Chondrocyte (in vitro differentiated cells): ENCODE measurements at places on chromosomes 2 and 18. TPM values are rescaled to one million over a fixed set of nuclear protein-coding genes. Genes with fewer than 3 reads are reported as not detected.

FSHR gene
- total RNA-seq = not detected in 3 replicates

RESP18 gene
- not detected in 3 replicates for total RNA-seq

ALPI gene
- total RNA-seq = not detected in 3 replicates

GPR155 gene
- total RNA-seq = 11.6 to 15.3 TPM (median 12.8 TPM) in 3 replicates

LIPT1 gene
- 3.4 to 4.0 TPM (median 3.6 TPM) in 3 replicates for total RNA-seq

HOXD12 gene
- total RNA-seq = not detected in 3 replicates

SPAST gene
- total RNA-seq = 19.7 to 23.7 TPM (median 20.5 TPM) in 3 replicates

PLEK gene
- 0.15 TPM in 1 of 3 replicates, not detected in the others for total RNA-seq

DOK6 gene
- total RNA-seq = 5.9 to 15.1 TPM (median 8.9 TPM) in 3 replicates

TANC1 gene
- total RNA-seq = 28.7 to 38.2 TPM (median 29.5 TPM) in 3 replicates

GALNT5 gene
- total RNA-seq = 14.2 to 30.0 TPM (median 14.4 TPM) in 3 replicates

IFT172 gene
- total RNA-seq = 19.3 to 36.9 TPM (median 21.5 TPM) in 3 replicates

SIX3 gene
- not detected in 3 replicates for total RNA-seq

FBXO15 gene
- 0.57 to 0.95 TPM (median 0.92 TPM) in 3 replicates for total RNA-seq

SLC11A1 gene
- total RNA-seq = 0.08 to 0.15 TPM (median 0.10 TPM) in 3 replicates

TWIST2 gene
- total RNA-seq = 1.8 to 9.1 TPM (median 2.4 TPM) in 3 replicates

ARHGAP25 gene
- 0.31 to 0.50 TPM in 2 of 3 replicates, not detected in the other for total RNA-seq

MBD1 gene
- total RNA-seq = 60.3 to 68.4 TPM (median 62.0 TPM) in 3 replicates

ANKRD30BL gene
- not detected in 3 replicates for total RNA-seq

ERCC3 gene
- total RNA-seq = 35.2 to 41.8 TPM (median 37.5 TPM) in 3 replicates

C2orf92 gene
- total RNA-seq = 8.8 to 11.6 TPM (median 10.0 TPM) in 3 replicates

FEV gene
- total RNA-seq = not detected in 3 replicates

CRYGD gene
- total RNA-seq = not detected in 3 replicates

MAP4K4 gene
- total RNA-seq = 98.2 to 122 TPM (median 121 TPM) in 3 replicates

MYO5B gene
- total RNA-seq = 0.97 TPM in 2 of 3 replicates, not detected in the other

KCNG2 gene
- not detected in 3 replicates for total RNA-seq

COBLL1 gene
- 37.9 to 43.7 TPM (median 40.2 TPM) in 3 replicates for total RNA-seq

AFF3 gene
- 113 to 172 TPM (median 127 TPM) in 3 replicates for total RNA-seq

TNS1 gene
- total RNA-seq = 227 to 272 TPM (median 249 TPM) in 3 replicates

HOXD4 gene
- not detected in 3 replicates for total RNA-seq

SERPINB5 gene
- 0.24 TPM in 1 of 3 replicates, not detected in the others for total RNA-seq

EHD3 gene
- 22.3 to 29.9 TPM (median 24.0 TPM) in 3 replicates for total RNA-seq

TCF4 gene
- total RNA-seq = 36.8 to 91.8 TPM (median 46.6 TPM) in 3 replicates

CDH2 gene
- total RNA-seq = 175 to 208 TPM (median 198 TPM) in 3 replicates

IL1B gene
- not detected in 3 replicates for total RNA-seq

RAB27B gene
- total RNA-seq = 0.20 to 0.51 TPM (median 0.28 TPM) in 3 replicates

NT5DC4 gene
- not detected in 3 replicates for total RNA-seq

IRS1 gene
- total RNA-seq = 5.8 to 12.4 TPM (median 12.0 TPM) in 3 replicates

RIT2 gene
- not detected in 3 replicates for total RNA-seq

CEBPZOS gene
- total RNA-seq = not detected in 3 replicates

THUMPD2 gene
- 7.7 to 13.1 TPM (median 8.2 TPM) in 3 replicates for total RNA-seq

OSBPL1A gene
- 27.7 to 37.5 TPM (median 33.3 TPM) in 3 replicates for total RNA-seq

BBS5 gene
- total RNA-seq = 8.9 to 9.7 TPM (median 9.3 TPM) in 3 replicates

DSC2 gene
- total RNA-seq = 0.58 to 2.3 TPM (median 2.0 TPM) in 3 replicates

SAG gene
- not detected in 3 replicates for total RNA-seq

ACTG2 gene
- total RNA-seq = 173 to 1,480 TPM (median 1,439 TPM) in 3 replicates

GALM gene
- total RNA-seq = 4.7 to 6.5 TPM (median 4.8 TPM) in 3 replicates

VWA3B gene
- not detected in 3 replicates for total RNA-seq

MC4R gene
- total RNA-seq = not detected in 3 replicates

LRATD1 gene
- not detected in 3 replicates for total RNA-seq

GMCL1 gene
- total RNA-seq = 13.6 to 20.7 TPM (median 13.6 TPM) in 3 replicates

CNPPD1 gene
- 36.1 to 46.3 TPM (median 43.1 TPM) in 3 replicates for total RNA-seq

ANKRD30B gene
- not detected in 3 replicates for total RNA-seq

XDH gene
- 0.12 to 0.23 TPM (median 0.17 TPM) in 3 replicates for total RNA-seq

MEP1B gene
- total RNA-seq = not detected in 3 replicates

DDX18 gene
- 40.6 to 46.8 TPM (median 43.2 TPM) in 3 replicates for total RNA-seq
